ENCODE measurements at places on chromosomes 12 and 14. TPM values are rescaled to one million over a fixed set of nuclear protein-coding genes. Genes with fewer than 3 reads are reported as not detected.

DNA sequence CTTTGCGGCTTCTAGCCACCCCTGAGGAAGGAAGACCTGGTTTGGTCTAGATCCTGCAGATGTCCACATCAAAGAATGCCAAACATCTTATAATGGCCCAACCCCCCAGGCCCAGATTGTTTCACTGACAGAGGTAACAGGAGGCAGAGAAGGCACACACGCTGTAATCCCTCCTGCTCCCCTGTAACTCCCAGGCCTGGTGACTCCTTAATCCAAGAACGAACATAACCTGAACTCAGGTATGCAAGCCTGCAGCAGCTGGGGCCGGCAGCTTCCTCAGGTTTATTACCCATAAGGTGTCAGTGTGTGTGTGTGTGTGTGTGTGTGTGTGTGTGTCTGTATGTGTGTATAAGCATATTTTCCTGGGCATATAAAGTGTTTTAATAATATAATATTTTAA, 52.7 kb downstream of the ERH start:
- H3K4me1 ChIP-seq = no peaks in the 10 kb centered on the region
- H3K4me3 ChIP-seq = no peak overlapping the region
- DNase-seq = no peak
- H3K36me3 ChIP-seq = no peaks in the 10 kb centered on the region
- H3K27me3 ChIP-seq = no peaks in the 10 kb centered on the region
- H3K27ac ChIP-seq = no peak overlapping the region

PLEKHG7 gene
- polyA plus RNA-seq = 0.06 TPM

GRCh38 chr12:43895580-43896206, 59.8 kb downstream of the TMEM117 start:
- H3K27me3 ChIP-seq = no peaks in the 10 kb centered on the region
- H3K4me1 ChIP-seq = no peaks in the 10 kb centered on the region
- H3K36me3 ChIP-seq = no peaks in the 10 kb centered on the region

LRRC10 gene
- polyA plus RNA-seq = not detected

- no peak overlapping the region for H3K4me3 ChIP-seq
- H3K36me3 ChIP-seq = no peaks in the 10 kb centered on the region
- no peak for DNase-seq
- no peaks in the 10 kb centered on the region for H3K4me1 ChIP-seq
- H3K27ac ChIP-seq = no peak overlapping the region
These were observed 86.7 kb downstream of the CALM1 start for GRCh38 chr14:90483571-90483974.

- no peaks in the 10 kb centered on the region for H3K4me1 ChIP-seq
- H3K4me3 ChIP-seq = no peak overlapping the region
- DNase-seq = no peak
- H3K27me3 ChIP-seq = 0 out of 2 replicates have a peak, but pooled peaks cover 2% of the 10 kb centered on the region
These were observed 52.2 kb downstream of the KRT80 start for GRCh38 chr12:52139579-52140062.

CELA1 gene
- polyA plus RNA-seq = not detected

- no peak overlapping the region for H3K4me3 ChIP-seq
- H3K27me3 ChIP-seq = no peaks in the 10 kb centered on the region
- peaks cover 52% of the 10 kb centered on the region for H3K4me1 ChIP-seq
- no peaks in the 10 kb centered on the region for H3K36me3 ChIP-seq
- DNase-seq = no peak
These were observed 152.4 kb upstream of the ATP2B1 start for GRCh38 chr12:89861086-89861485.

GRCh38 chr12:110921262-110921661, 883 bp upstream of the MYL2 start:
- no peaks in the 10 kb centered on the region for H3K27me3 ChIP-seq
- no peak for DNase-seq
- no peaks in the 10 kb centered on the region for H3K36me3 ChIP-seq

SLC10A1 gene
- polyA plus RNA-seq = 0.16 TPM

GRCh38 chr12:25546318-25546717, 6.8 kb downstream of the LMNTD1 start:
- no peak for DNase-seq
- no peaks in the 10 kb centered on the region for H3K4me1 ChIP-seq
- H3K4me3 ChIP-seq = no peak overlapping the region
- no peaks in the 10 kb centered on the region for H3K36me3 ChIP-seq
- H3K27ac ChIP-seq = no peak overlapping the region

DNA sequence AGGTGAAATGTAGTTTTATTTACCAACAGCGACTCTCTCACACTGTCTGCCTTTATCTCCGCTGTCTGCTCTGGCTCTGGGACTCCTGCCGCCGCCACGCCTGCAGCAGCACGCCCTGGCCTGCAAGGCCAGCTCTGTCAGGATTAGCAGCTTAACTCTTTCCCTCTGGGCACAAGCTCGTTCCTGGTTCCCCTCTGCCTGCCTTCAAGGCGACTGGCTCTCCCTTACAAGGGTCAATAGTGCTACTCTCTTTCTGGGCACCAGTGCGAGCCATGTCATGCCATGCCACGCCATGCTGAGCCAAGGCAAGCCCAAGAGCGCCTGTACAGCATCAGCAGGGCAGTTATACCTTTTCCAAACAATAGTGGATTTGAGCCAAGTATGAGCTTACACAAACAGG, 3.6 kb upstream of the CLEC2B start:
- H3K4me1 ChIP-seq = no peaks in the 10 kb centered on the region
- H3K27me3 ChIP-seq = no peaks in the 10 kb centered on the region
- no peaks in the 10 kb centered on the region for H3K36me3 ChIP-seq
- no peak overlapping the region for H3K27ac ChIP-seq
- no peak for DNase-seq

GRCh38 chr12:112049351-112049750, 36.1 kb downstream of the ERP29 start:
- no peaks in the 10 kb centered on the region for H3K27me3 ChIP-seq
- H3K4me3 ChIP-seq = no peak overlapping the region
- peaks cover 15% of the 10 kb centered on the region for H3K36me3 ChIP-seq
